ENCODE measurements at places on chromosomes 7 and 10.

- DNase-seq: no peak
Measured at GRCh38 chr7:99447943-99448342, 9.2 kb downstream of the CPSF4 start.

- DNase-seq: no peak
Measured at GRCh38 chr7:39392151-39392550, 174.1 kb upstream of the YAE1 start.

- no peak for DNase-seq
Measured at GRCh38 chr7:3020416-3020815, 23.3 kb downstream of the CARD11 start.

- no peak for DNase-seq
Measured at GRCh38 chr7:100675581-100676350, 2.2 kb downstream of the GNB2 start.

All from stimulated activated CD4-positive, alpha-beta T cell treated with anti-CD3 and anti-CD28 coated beads, TNF-alpha, amount 100 ng/mL, for 4 hours (primary cell).